ENCODE measurements at places on chromosomes 11 and 22.

GRCh38 chr22:18990355-18991137 is 54.5 kb upstream of the PRODH start:
- no peak for DNase-seq

DNA sequence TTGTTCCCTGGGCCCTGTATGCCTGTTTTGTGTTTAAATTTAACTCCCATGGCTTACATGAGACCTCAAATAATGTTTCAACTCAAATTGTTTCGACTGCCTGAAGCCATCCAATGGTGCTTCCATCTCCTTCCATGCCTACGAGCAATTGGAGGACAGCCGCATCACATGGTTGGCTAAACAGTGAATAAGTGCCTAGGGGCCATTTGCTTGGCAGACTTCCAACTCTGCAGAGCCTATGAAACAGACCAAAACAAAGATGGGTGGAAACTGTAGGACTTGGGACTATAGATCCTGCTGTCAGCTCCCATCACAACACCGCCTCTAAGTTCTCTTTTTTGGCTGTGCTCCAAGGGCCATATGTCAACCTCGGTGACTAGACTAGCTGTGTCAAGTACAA is 84.1 kb downstream of the PARVA start:
- no peak for DNase-seq

DNA sequence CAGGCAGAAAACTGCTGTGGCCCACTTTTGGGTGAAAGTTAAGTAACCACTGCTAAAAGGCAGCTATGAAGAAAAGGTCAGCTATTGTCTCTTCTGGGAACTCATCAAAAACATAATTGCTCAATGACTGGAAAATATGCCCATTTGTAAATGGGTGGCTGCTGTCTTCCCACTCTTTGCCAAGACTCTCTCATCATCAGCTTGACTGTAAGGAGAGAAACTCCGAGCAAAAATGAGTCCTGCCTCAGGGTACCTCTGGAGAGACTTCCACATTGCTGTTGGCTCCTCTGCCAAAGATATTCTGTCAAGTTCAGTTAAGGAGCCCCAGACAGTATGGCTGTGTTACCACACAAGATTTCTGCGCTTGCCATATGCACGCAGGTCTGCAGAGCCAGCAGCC is 138.7 kb downstream of the BBOX1 start:
- no peak for DNase-seq

GRCh38 chr11:73192272-73192671 is 25.8 kb upstream of the P2RY2 start:
- no peak for DNase-seq

GRCh38 chr11:115347106-115347505 is 157.1 kb downstream of the CADM1 start:
- no peak for DNase-seq

GRCh38 chr11:92702037-92702804 is 267.2 kb upstream of the MTNR1B start:
- no peak for DNase-seq

GRCh38 chr11:62543680-62544444 is 2.7 kb downstream of the AHNAK start:
- DNase-seq: no peak

DNA sequence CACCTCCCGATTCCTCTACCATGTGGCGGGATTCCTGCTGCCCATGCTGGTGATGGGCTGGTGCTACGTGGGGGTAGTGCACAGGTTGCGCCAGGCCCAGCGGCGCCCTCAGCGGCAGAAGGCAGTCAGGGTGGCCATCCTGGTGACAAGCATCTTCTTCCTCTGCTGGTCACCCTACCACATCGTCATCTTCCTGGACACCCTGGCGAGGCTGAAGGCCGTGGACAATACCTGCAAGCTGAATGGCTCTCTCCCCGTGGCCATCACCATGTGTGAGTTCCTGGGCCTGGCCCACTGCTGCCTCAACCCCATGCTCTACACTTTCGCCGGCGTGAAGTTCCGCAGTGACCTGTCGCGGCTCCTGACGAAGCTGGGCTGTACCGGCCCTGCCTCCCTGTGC is 10.5 kb downstream of the CXCR5 start:
- no peak for DNase-seq

DNA sequence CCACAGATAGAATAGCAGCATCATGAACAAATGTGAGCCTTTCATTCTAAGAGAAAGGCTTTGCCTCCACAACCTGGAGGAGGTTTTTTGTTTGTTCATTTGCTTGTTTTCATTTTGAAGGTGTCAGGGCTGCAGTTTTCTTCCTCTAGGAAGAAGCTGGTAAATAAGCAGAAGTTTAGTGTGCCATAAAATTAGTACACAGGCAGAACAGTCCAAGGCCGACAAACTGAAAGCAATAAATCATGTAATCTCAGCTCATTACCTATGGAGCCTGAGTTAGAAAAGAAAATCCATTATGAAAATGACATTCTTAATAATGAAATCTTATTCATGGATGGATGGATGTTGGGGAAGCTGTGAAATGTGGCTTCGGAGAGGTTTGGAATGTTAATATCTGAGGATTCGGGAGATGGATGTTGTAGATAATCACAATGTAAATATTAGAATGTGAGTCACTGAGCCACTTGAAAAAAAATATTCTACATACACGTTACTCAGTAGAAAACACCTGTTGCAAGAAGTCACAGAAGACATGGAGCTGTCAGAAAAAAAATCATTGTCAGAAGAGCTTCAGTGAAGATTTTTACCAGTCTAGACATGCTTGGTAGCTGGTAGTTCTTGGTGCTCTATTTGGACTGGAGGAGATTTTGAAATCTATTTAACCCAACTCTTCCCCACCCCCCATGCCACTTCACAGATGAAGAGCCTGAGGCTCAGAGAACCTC is 15.0 kb upstream of the ZDHHC13 start:
- no peak for DNase-seq

GRCh38 chr11:20861322-20861721 is 191.9 kb downstream of the NELL1 start:
- no peak for DNase-seq

DNA sequence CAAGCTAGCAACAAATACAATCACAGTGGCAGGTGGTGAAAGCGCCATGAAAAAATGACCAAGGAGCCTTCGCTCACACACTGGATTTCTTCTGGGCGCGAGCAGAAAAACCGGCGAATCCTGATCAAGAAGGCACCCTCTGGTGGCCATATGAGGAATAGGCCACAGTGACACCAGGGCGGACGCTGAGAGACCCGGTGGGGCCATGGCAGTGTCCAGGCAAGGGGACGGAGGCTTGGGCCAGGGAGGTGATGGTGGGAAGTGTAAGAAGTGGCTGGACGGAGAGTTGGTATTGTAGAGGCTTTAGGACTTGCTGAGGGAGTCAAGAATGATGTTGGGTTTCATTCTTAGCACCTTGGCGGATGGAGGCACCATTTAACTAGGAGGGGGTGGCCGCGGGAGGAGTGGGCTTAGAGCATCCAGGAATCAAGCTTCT is 16.9 kb upstream of the RAC2 start:
- peak; percentile 51 for DNase-seq

- DNase-seq: no peak
Observed at GRCh38 chr11:74735365-74735928, 4.2 kb upstream of the CHRDL2 start.

GRCh38 chr11:35390737-35391682 is 28.3 kb downstream of the SLC1A2 start:
- DNase-seq: no peak

DNA sequence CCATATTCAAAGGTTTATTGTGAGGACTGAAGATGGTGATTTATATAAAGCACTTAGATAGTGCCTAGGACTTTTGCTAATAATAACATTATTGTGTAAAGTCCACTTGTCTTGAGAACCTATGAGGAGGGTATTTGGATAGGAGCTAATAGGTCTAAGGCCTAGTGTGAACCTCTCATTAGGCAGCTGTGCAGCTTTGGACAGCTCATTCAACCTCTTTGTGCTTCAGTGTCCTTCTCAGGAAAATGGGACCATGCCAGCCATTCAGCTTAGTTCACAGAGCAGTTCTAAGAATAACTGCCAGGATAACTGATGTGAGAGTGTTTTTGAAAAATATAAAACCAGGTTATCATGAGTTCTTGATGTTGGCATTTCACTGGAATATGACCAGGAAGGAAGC is 56.2 kb downstream of the NAV2 start:
- no peak for DNase-seq

GRCh38 chr22:39592081-39593065 is 21.8 kb downstream of the CACNA1I start:
- no peak for DNase-seq

DNA sequence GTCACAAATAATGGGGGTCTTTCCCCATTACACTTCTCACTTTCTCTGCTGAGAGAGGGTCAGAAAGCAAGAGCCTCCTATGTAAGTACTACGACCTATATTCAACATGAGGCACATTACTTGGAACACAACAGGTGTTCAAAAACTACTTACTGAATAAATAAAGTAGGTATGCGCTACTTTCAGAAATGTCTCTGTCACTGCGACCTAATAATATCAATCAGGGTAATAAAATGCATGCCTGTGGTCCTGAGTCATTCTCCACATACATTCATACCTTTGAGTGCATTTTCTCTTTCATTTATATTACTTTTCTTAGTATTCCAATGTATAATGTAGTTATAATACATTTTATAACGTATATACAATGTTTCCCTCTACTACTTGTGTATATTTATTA is 838.9 kb downstream of the DLG2 start:
- no peak for DNase-seq

- DNase-seq: no peak
Observed at GRCh38 chr11:61542705-61543104, 34.2 kb downstream of the LRRC10B start.

- no peak for DNase-seq
Observed at GRCh38 chr11:124830749-124831148, 30.5 kb upstream of the MSANTD2 start.

- DNase-seq: no peak
Observed at GRCh38 chr11:117199916-117200812, 994 bp downstream of the TAGLN start.

DNA sequence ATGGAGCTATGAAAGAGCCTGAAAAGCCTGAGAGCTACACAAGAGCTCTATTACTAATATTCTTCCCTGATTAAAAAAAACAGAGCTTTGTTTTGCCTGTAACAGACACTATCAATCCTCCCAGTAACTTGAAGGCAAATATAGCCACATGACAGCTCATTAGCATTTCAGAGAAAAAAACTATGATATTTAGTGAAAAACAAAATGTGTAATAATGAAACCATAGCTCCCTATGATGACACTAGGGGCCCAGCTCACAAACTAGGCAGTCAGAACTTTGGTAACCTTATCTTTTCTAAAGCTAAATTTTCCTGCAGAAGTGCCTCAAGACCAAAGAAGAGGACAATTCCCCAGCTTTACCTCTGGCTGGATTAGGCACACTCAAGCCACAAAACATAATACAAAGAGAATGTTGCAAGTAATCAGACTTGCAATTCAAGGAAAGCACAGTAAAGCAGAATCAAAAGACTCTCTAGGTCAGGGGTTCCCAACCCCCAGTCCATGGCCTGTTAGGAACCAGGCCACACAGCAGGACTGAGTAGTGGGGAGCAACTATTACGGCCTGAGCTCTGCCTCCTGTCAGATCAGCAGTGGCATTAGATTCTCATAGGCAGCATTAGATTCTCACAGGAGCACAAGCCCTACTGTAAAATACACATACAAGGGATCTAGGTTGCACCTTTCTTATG is 53.3 kb downstream of the MRTFA start:
- DNase-seq: no peak

- no peak for DNase-seq
Observed at GRCh38 chr11:130787973-130788570, 128.2 kb downstream of the SNX19 start.

GRCh38 chr11:70105755-70106571 is 27.8 kb downstream of the ANO1 start:
- no peak for DNase-seq

DNA sequence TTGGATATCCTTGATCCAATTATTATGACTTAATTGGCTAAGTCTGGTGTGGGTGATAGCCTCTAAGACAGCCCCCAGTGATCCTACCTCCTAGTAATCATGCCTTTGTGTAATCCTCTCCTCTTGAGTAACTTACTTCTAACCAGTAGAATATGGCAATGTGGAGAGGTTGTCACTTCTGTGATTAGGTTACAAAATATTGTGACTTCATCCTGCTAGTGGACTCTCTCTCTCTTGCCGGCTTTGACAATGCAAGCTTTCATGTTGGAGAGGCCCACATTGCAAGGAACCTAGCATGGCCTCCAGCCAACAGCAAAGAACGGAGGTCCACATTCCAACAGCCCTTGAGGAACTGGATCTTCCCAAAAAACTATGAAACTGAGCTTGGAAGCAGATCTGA is 19.5 kb downstream of the YPEL4 start:
- no peak for DNase-seq

- no peak for DNase-seq
Observed at GRCh38 chr22:24810043-24810749, 4.2 kb downstream of the SGSM1 start.

GRCh38 chr11:120471994-120472393 is 39.6 kb upstream of the GRIK4 start:
- DNase-seq: no peak

GRCh38 chr11:86341382-86341781 is 33.3 kb upstream of the CCDC81 start:
- DNase-seq: no peak

DNA sequence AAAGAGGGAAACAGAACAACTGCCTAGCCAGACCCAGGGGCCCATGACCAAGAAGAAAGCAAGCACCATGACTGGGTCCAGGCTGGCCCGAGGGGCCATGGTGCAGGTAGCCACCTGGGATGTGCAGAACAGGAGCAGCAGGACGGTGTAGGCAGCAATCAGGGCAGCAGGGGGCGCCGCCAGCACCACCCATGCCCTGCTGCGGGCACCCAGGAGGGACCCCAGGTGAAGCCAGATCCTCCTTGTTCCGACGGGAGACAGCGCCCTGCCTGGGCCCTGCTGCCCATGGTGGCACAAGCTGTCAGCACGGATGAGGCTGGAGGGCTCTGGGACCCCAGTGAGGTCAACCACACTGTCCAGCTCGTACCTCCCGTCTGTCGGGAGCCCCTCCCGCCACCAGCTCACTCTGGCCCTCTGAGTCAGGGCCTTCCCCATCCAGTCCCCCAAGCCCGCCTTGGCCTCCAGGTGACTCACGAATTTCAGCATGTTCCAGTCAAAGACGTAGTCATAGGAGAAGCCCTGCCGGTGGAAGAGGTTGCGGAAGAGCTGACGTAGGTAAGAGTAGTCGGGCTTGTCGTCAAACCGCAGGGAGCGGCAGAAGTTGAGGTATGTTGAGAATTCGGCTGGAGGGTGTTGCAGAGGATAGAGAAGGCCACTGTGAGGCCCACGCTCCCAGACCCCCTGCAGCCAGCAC is 18.8 kb downstream of the CSNK1E start:
- DNase-seq: peak; percentile 27

GRCh38 chr11:94747146-94747545 is 21.0 kb upstream of the AMOTL1 start:
- no peak for DNase-seq

DNA sequence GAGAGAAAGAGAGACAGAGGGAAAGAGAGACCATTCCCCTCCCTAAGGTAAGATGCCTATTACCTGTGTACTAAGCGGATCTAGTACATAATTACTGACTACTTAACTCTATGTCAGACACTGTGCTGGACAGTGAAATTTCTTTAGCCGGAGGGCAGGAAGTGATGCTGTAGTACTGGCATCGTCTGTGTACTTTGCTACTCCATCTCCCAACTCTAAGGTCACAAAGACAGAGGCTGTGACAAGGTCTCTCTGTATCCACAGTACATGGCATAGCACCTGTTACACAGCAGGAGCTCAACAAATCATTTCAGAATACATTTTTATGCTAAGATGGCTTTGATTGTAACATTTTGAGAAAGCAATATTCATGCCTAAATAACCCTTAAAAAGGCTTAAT is 9.0 kb downstream of the BLID start:
- DNase-seq: no peak

GRCh38 chr11:116057000-116057399 is 552.8 kb upstream of the CADM1 start:
- DNase-seq: no peak

GRCh38 chr22:38303974-38304373 is 13.3 kb downstream of the CSNK1E start:
- DNase-seq: no peak

All from effector CD4-positive, alpha-beta T cell (primary cell).